SHP77 (cell line): ENCODE measurements at places on chromosomes 3 and 15.

DNA sequence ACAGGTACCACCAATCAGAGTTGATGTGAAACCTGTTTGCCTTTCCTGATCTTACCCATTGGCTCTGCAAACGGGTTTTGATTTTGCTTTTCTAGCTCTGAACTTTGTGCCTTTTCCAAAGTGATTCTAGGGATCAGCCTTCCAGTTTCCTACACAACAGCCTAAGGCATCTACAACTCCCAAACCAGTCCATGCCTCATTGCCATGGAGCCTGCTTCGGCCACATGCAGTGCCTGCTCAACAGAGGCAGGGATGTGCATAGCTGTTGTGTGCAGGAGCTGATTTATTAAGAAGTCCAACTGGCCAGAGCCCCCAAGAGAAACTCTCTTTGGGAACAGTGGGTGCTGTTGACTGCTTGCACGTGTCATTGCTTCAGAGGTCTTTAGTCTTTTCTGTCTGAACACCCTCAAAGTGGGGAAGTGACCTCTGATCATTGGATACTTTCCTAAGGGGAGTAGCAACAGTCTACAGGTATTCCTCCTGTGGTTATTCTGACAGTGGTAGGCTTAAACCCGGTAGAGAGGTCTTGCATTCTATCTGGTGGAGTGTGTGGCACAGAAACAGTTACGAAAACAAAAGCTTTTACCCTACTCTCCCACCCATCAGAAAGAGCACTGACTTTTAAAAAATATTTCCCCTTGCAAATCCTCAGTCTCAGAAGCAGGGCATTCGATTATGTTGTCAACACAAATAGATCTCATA is 36.6 kb upstream of the THSD4 start:
- no peak for DNase-seq

GRCh38 chr3:148954981-148955380 is 36.4 kb upstream of the GYG1 start:
- no peak for DNase-seq

DNA sequence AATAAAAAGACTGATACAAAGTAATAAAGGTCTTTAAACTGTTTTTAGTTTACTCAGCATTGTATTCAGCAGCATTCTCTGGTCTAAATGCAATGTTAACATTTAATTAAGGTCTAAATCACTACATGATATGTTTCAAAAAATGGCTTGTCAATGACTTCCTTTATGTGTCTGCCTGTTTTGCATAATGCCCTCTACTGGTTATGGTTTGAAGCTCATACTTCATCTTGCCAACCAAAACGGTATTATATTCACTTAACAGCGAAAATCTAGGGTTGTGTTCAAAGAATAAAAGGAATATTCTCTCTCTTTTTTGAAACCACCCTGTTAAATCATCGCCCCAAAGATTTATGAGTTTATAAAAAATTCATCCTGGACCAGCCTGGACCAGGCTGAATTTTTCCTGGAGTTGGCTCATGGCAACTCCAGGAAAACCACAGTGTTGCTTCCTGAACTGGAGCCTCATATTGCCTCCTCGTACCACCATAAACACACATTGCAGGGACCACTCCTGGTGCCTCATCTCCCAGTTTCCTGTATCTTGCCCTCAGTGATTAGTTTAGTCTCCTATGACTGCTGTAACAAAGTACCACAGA is 6.7 kb upstream of the NCEH1 start:
- no peak for DNase-seq

DNA sequence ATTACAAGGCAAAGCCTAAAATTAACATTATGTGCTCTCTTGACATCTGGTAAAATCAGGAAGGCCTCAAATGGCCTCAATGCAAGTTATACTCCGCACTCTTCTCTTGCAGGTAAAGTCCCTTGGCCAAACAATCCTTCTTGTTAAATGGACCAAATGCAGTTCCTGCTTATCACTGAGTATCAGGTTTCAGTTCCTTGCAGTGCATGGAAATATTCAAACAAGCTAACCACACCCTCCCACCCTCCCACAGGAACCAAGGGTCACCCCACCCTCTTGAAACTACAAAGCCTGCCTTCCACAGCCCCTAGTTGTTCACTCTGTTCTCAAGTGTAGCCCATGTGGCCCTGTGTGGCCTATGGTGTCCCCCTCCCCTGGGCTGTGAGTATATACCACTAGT is 171.9 kb upstream of the CADPS start:
- DNase-seq: no peak

DNA sequence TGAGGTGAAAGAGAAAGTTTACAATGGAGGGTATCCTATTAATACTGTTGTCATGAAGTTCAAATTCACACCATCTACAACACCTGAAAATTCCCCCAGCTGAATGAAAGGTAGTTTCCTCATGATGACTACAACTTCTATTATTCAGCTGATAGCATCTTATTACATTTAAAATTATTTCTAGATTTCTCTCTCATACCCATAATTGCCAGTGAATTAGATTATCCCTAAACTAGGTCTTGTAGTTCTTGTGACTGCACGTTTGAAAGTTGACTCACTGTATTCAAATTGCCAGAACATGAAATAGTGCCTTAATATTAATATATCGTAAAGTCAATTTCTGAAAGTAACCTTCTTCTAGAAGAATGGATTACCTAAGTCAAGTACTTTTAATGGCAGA is 82.4 kb downstream of the FBXL22 start:
- no peak for DNase-seq
